Ureter (tissue), 1 donor: ENCODE measurements at places on chromosomes 2 and 18. TPM values are rescaled to one million over a fixed set of nuclear protein-coding genes. Genes with fewer than 3 reads are reported as not detected.

The GREB1L gene
- 0.05 TPM for total RNA-seq

The IFIH1 gene
- 15.2 TPM for total RNA-seq

GRCh38 chr2:150191349-150191748, 296.1 kb downstream of the RND3 start:
- DNase-seq: no peak

DNA sequence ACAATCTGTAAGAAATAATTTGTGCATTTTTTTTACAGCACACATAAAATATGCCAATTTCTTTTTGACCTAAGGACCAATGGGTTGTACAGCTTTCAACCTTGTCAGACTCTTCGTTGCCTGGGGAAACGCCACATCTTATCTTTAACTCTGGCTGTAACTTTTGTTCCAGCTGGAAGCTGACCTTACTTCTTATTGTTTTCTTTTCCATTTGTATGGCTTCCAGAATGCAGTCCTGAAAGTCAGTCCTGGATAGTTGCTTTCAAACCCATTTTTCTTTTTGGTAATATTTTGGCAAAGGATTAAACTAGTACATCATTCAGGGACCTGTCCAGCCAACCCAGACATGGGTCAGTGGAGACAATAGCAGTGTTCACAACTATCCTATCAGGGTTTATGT, 686.5 kb upstream of the CDH2 start:
- no peak for DNase-seq

DNA sequence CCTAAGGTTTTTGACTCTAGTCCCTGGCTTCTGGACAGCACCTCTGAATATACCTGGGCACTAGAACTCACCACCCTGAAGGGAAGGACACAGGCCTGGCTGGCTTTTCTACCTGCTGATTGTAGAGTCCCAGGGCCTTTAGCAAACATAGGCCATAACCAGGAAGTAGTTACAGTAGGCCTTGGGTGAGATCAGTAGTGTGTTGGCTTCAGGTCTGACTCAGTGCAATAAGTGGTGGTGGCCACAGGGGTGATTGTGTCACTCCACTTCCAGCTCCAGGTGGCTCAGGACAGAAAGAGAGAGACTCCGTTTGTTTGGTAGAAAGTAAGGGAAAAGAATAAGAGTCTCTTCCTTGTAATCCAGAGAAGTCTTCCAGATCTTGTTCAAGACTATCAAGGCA, 101.7 kb upstream of the LGALSL start:
- no peak for DNase-seq

DNA sequence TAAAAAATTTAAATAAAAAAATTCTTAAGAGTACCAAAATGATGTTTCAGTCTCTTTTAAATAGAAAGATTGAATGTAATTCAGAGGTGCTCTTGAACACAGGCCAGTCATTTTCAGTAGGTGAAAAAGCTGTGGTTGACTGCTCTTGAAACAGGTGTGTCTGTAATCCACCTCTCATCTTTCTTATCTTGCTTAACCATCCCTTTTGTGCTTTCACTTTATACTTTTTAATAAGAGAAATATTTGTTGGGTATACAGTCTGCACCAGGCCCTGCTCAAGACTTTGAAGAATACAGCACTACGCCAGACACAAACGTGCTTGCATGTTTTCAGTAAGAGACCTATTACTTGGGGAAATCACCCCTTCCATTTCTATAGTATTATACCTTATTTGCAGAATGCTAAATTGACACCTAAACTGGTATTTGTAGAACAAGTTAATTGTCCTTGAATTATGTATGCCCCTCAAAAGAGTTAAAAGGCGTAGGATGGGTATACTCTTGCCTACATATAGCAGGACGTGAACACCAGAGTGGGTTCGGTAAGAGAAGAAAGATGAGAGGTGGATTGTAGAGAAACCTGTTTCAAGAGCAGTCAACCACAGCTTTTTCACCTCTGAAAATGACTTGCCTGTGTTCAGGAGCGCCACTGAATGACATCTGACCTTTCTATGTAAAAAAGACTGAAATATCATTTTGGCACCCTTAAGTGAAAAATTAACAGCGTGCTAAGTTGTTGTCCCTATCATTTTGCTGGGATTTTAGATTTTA, 4.0 kb upstream of the RTN4 start:
- DNase-seq: no peak

The BOLL gene
- not detected for total RNA-seq

DNA sequence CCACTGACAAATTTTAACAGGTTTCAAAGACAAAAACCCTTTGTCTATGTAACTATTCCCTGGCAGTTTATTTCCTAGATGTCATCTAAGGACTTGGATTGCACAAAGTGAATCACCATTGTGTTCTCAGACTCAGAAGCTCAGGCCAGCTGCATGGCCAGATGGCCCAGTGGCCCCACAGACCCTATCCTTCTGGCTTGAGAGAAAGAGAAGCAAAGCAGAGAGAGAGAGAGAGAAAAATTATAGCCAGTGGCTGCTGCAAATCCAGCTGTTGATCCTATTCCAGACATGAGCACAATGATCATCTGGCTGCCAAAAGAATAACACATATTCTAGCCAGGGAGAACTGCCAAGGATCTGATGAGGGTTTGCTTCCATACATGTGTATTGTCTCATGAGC, 25.8 kb downstream of the CTLA4 start:
- no peak for DNase-seq

DNA sequence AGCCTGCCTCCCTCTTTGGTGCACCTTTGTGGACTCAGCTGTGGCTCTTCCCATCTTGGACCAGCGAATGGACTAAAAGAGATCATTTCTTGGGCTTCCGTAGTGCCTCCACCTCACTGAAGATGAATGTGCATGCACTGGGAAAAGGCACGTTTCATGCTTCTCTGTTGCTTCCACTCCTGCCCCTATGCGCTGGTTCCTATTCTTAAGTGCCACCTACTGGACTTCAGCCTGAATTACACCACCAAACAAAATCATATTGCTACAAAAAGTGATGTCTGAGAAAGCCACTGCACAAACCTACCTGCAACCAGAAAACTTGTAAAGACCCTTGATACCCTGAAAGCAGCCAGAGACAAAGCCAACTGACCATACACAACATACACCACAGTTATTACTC, 695.6 kb downstream of the TSN start:
- DNase-seq: no peak

DNA sequence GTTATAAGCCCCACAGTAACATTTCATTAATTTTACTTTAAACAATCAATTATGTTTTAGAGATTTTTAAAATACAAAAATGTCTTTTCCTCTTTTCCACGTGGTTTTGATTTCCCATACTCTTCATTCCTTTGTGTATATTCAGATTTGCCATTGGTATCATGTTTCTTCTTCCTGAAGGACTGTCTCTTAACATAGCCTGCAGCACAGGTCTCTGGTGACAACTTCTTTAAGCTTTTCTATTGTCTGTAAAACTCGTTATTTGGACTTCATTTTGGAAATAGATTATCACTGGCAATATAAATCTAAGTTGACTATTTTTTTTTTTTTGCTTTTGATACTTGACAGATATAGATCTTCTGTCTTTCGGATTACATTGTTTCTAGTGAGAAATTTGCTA, 115.2 kb upstream of the KLHL29 start:
- DNase-seq: no peak

DNA sequence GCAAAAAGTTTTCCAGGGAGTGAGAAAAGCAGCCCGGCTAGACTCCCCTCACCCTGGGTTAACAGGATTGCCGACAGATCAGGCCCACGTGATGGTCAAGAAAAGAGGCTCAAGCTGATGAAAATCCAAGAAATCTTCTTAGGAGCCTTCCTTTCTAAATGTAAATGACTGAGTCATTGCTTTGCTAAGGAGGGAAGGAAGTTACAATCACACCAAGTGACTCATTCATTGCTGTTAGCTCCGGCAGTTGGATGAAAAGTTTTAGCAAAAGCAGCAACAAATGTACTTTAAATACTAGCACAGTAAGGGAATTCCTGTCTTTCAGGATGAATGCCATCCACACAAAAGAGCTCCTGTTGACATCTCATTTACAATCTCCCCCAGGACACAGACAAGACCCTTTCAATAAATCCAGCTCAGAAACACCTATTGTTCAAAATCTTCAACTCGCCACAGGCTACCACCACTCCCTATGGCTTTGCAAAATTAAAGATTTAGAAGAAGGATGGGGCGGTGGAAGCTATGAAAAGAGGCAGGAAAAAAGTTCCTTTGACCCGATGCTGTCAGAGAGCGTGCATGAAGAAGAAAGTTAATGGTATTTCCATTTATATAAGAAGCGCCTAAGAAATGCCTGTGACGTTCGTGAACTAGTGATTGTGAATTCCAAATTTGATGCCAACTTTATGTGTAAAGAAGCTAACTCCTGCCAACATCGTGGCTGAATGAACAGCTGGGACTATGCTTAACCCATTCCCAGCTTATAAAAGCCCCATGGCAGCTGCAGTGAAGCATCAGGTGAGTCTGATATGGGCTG, 153.7 kb downstream of the TGIF1 start:
- no peak for DNase-seq

The CROCC2 gene
- total RNA-seq: 0.23 TPM

GRCh38 chr2:70826696-70827350, 6.4 kb upstream of the CLEC4F start:
- DNase-seq: no peak

DNA sequence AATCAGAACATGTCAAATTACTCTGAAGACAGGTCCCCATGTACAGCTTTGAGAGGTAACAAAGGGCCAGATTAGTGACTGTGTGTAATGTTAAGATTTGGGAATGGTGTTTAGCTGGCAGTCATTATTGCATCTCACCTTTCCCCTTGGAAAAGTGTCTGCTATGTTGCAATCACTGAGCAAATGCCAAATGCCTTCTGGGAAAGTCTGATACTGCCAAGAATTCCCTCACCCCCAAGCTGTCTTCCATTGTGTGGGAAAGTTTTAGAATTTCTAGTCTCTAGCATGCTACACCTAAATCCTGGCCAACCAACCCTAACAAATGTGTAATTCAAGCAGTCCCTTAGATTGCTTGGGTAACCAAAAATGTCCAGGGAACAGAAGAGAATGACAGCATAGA, 13.6 kb upstream of the PELI1 start:
- DNase-seq: no peak

DNA sequence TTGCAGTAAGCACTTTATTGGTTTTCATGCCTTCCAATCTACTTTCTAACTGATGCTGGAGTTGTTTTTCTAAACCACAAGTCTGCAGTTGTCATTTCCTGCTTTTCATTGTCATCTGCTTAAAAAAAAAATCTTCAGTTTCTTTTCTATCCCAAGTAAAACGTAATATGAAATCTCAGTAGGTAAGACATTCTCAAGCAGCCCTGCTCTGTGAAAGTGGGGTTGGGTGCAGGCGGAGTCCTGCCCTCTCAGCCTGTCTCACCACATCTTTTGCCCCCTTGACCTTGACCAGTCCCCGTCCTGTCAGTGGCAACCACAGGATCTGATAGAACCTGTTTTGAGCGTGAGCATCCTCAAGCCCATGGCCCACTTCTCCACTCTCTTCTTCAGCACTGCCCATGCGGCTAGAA, 80.0 kb upstream of the CPO start:
- no peak for DNase-seq

GRCh38 chr2:105803337-105803736, 58.6 kb downstream of the NCK2 start:
- DNase-seq: no peak

GRCh38 chr2:178243961-178244360, 49.6 kb downstream of the OSBPL6 start:
- no peak for DNase-seq

DNA sequence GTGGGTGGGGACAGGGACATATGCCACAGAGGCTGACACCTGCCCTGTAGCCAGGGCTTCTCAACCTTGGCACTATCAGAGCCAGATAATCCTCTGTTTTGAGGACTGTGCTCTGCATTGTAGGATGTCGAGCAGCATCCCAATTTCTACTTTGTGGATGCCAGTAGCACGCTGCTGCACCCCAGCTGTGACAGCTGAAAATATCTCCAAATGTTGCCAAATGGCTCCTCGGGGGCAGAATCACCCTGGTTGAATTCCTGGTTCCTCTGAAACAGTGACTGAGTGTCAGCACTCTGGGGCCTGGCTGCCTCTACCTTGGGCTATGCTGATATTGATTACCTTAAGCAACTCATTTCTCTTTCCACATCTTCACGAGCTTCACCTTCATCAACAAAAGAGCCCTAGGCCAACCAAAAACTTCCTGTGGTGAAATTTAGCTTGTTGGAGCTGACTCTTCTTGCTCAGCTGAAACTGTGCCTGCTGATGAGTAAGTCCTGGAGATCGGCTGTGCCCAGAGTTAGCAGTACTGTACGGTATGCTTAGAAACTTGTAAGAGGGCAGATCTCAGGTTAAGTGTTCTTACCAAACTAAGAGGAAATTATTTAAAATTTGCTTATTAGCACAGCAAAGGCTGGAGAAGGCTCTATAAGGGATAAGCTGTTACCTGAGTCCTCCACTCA, 138.1 kb downstream of the SEPTIN10 start:
- DNase-seq: no peak

GRCh38 chr2:53569957-53570727, 197.5 kb upstream of the CHAC2 start:
- DNase-seq: no peak

- no peak for DNase-seq
Measured at GRCh38 chr18:48529796-48530195, 9.0 kb upstream of the CTIF start.

DNA sequence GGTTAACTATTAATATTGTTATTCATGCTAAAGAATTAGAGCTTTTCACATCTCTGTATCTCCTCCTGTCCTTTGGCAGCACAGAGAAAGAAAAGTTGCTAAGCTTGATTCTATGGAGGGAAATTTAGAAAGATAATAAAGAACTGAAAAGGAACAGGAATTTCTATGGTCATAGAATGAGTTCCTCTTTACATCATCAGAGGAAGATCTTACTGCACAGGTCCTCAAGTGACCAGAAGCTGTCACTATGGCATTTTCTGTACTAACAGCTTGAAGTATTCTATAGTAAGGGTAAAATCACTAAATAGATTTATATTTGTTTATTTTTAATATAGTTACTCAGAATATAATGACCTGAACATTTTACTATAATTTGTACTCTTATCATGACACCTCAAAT, 6.0 kb upstream of the PRKD3 start:
- no peak for DNase-seq

DNA sequence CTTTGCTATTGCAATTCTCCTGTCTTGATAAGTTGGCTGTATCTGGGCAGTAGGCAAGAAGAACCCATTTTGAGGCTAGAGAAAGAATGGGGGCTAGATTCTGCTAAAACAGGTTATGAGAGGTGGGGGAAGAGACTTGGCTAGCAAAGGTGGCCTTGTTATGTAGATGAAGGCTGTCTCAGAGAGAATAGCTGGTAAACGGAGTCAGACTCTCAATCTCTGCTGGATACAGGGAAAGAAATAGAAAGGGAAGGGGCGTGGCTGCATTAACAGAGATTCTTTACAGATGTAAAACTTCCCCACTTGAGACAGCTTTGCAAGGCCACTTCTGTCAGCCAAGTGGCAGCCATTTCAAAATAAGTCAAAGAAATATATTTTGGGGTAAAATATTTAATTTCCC, 38.1 kb upstream of the ARHGAP25 start:
- DNase-seq: no peak
